Endothelial cell of umbilical vein (primary cell): ENCODE measurements at places on chromosomes 13 and 19. TPM values are rescaled to one million over a fixed set of nuclear protein-coding genes. Genes with fewer than 3 reads are reported as not detected.

Gene LSR
- total RNA-seq = 0.74 and 1.0 TPM in 2 replicates

Gene DAND5
- total RNA-seq = 0.20 and 0.28 TPM in 2 replicates

Gene LILRB5
- not detected in 2 replicates for total RNA-seq

Gene SLC10A2
- total RNA-seq = not detected in 2 replicates

Gene FUT3
- not detected in 2 replicates for total RNA-seq

Gene RDH8
- total RNA-seq = not detected in 2 replicates

Gene NPAS1
- total RNA-seq = 0.62 TPM in 1 of 2 replicates, not detected in the other

Gene TMEM143
- 4.6 and 7.3 TPM in 2 replicates for total RNA-seq

Gene ZSCAN1
- total RNA-seq = not detected in 2 replicates

Gene FAM187B
- total RNA-seq = not detected in 2 replicates

Gene CRTC1
- total RNA-seq = 10.3 and 11.4 TPM in 2 replicates

Gene BEST2
- total RNA-seq = not detected in 2 replicates

Gene ZNF729
- not detected in 2 replicates for total RNA-seq

Gene SMIM44
- not detected in 2 replicates for total RNA-seq

Gene SLC17A7
- total RNA-seq = 0.13 and 0.25 TPM in 2 replicates

Gene FREM2
- total RNA-seq = not detected in 2 replicates

Gene HTR2A
- not detected in 2 replicates for total RNA-seq

Gene CACNG6
- total RNA-seq = 4.0 and 5.4 TPM in 2 replicates

Gene ITPKC
- 16.1 and 16.9 TPM in 2 replicates for total RNA-seq

Gene NLRP7
- not detected in 2 replicates for total RNA-seq

Gene ZNF492
- not detected in 2 replicates for total RNA-seq

Gene MCEMP1
- not detected in 2 replicates for total RNA-seq

Gene ACP5
- total RNA-seq = not detected in 2 replicates

Gene OR10H1
- total RNA-seq = not detected in 2 replicates

Gene ZNF415
- 0.69 TPM in 1 of 2 replicates, not detected in the other for total RNA-seq

Gene SMIM17
- 0.30 and 1.4 TPM in 2 replicates for total RNA-seq

Gene NLRP11
- total RNA-seq = not detected in 2 replicates

Gene APC2
- total RNA-seq = 0.04 and 0.23 TPM in 2 replicates

Gene CYP2A6
- not detected in 2 replicates for total RNA-seq

Gene ZNF132
- 4.1 and 4.2 TPM in 2 replicates for total RNA-seq

Gene SIN3B
- total RNA-seq = 69.2 and 75.0 TPM in 2 replicates

Gene DIRAS1
- total RNA-seq = 0.09 and 0.23 TPM in 2 replicates

Gene NCCRP1
- total RNA-seq = not detected in 2 replicates
